T-helper 2 cell treated with Interferon-gamma antibody and Interleukin-4, amounts not matched to agents 5 μg/mL and 100 μg/mL, for 36 hours (primary cell): ENCODE measurements at places on chromosomes 13 and 19.

GRCh38 chr19:8456064-8456463 is 11.3 kb downstream of the HNRNPM start:
- DNase-seq, result no peak

GRCh38 chr13:23889615-23890607 is 711 bp upstream of the MIPEP start:
- DNase-seq, result no peak

GRCh38 chr19:47615714-47616113 is 6.8 kb downstream of the BICRA start:
- DNase-seq, result no peak

DNA sequence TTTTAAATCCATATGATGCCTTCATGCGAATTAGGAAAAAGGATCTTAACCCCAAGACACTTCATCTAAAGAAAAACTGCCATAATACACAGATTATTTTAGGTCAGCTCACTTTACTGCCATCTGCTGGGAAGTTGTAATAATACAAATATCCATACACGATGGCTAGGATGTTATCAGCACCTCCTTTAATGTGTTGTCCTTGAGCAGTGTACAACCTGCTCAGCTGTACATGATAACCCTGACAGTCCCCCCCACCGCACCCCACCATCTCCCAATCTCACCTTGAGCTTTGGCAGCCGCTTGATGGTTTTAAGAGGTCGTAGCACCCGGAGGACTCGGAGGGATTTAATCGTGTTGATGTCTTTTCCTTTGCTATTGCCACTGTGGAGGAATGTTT is 112.2 kb downstream of the IER2 start:
- no peak for DNase-seq

DNA sequence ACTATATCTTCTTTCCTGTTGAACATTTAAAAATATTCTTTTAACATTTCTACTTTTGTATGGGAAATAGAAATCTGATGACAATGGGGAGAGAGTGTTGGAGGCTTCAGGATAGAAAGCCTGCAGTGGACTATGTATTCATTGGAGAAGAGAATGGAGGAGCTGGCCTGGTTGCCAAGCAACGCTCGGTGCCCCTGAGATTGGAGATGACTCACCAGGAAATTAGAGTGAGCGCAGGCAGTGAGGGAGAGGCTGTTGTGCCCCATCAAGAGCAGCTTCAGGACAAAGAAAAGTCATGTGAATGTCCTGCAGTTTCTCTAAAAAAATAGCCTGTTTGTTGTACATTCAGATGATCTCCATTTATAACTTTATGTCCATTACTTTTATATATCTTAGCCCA is 48.7 kb upstream of the ZNF835 start:
- DNase-seq, result no peak

DNA sequence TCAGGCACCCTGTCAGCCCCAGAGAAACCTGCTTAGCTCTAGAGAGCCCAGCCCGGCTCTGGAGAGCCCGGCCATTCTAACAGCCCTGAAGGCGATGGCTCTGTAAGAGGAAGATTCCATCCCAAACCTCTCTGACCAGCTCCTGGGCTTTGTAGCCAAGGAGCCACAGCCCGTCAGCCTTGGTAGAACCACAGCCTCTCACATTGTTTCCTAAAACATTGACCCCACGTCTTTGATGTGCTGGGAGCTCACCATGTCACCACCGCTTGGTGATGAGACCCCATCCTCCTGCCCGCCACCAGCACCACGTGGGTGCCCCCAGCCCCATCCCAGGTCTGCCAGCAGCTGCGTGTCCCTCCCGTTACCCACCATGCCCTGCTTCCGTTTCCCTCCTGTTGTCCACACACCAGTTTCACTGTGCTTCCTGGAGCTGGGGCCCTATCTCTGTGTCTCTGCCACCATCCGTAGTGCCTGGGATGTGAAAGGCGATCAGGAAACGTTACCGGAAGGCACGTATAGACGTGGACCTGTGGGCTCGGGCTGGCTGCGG is 94.2 kb upstream of the MCF2L start:
- no peak for DNase-seq

GRCh38 chr13:77305266-77305665 is 21.6 kb downstream of the MYCBP2 start:
- DNase-seq, result no peak

GRCh38 chr13:99892196-99892613 is 79.4 kb downstream of the ZIC5 start:
- no peak for DNase-seq

- peak; percentile 92 for DNase-seq
These were observed 3.2 kb downstream of the CCDC194 start for GRCh38 chr19:17390665-17391370.

DNA sequence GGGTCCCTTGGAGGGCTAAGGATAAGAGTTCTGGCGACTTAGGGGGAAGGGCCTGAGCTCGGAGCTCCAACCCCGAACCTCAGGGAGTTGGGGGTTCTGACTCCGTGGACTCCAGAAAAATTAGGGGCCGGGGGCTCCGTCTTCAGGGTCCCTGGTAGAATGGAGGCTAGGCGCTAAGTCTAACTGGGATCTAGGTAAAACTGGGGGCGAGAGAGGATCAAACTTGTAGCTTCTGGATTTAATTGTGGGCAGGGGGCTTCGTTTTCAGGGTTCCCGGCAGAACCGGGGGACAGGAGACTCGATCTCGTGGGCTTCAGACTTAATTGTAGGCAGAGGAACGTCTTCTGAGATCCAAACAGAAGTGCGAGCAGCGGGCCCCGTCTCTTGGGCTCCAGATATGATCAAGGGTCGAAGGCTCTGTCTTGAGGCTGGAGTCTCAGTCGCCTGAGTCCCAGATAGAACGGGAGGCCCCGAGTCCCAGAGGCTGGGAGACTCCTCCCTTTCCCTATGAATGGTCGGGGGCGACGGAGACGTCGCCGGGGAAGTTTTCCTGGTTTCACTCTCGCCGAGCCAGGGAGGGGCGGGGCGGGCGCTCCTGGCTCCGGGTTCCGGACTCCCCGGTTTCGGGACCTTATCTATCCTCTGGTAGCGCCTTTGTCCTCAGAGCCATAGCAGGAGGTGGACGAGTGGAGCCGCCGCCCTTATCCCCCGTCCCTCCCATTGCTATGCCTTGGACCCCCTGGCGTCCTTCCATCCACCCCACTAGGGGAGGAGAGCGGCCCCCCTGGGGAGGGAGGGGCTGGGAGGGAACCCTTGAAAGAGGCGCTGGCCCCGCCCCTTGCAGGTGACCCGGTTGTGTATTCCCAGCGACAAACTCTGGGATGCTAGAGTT is 1.3 kb downstream of the NECTIN2 start:
- DNase-seq, result no peak
